ENCODE measurements at places on chromosomes 6 and 20.

GRCh38 chr6:43386492-43386891 is 17.0 kb upstream of the ZNF318 start:
- no peak for ATAC-seq

- no peak for ATAC-seq
These were observed 7.7 kb downstream of the ZHX3 start for GRCh38 chr20:41309817-41310216.

GRCh38 chr6:37860226-37860839 is 40.8 kb downstream of the ZFAND3 start:
- peak; percentile 25 for ATAC-seq

DNA sequence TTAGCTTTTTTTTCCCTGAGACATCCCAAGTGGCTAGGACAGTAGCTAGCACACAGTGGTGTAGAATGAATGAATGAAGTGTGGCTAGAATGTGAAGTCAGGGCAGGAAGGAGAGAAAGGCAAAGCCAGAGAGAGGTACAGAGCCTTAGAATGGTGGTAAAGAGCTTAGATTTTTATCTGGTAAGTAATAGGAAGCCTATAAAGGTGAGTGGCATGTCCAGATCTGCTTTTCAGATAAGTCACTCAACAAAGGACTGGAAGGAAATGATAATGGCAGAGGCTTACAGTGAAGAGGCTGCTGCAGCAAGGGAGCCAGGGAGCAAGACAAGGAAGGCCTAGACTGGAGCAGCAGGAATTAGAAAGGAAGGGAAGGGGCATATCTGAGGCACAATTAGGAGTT is 96.0 kb upstream of the PRDM1 start:
- ATAC-seq, result no peak

DNA sequence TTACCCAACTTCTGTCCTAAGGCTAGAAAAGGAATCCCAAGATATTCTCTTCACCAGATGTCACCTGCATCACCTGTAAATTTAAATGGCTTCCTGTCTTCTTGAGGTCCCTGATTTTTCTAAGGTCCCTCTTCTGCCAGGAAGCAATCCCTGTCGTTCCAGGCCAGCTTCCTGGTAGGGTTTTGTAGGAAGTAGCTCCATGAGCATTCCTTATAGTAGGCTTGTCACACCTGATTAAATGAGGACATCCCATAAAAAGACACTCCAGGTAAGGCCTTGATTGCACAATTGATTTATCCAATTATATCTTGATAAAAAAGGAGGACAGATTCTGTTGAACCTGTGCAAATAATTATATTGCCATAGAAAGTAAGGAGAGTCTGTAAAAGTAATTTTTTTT is 8.7 kb downstream of the RAB44 start:
- ATAC-seq, result no peak

GRCh38 chr6:83113258-83113657 is 45.8 kb downstream of the DOP1A start:
- no peak for ATAC-seq

DNA sequence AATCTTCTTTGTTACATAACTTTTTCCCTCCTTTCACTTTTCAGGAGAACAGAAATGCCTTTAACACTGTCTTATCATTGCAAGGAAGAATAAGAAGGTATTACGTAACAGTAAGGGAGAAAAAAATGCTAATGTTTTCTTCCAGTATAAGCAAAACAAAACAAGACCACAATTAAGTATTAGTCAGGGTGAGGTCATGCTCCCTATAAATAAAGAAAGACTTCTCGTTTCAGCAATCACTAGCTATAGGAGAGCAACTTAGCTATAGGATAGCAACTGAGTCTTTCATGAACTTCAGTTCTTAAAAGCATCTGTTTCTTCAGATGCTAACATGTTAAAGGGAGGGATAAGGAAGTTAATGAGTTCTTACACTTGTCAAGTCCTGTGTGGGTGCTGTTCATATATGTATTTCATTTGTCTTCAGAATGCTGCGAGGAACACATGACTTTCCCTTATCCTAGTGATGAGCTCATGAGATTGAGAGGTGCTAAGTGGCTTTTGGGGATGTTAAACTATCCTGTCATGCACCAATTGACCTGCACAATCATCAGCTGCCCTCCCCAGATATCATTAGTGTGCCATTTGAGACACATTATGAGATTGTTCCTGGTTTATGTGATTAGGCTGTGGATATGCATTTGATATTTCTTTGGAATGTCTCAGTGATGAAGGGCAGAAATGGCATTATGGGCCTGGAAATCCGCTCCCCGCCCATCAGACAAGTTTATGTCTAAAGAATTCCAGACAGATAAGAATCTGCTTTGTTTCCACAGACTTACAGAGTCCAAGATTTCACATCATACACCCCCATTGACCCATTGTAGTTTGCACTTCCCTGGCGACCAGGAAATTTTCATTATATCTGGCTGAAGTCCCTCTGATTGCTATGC is 37.5 kb downstream of the LAMA4 start:
- peak; percentile 19 for ATAC-seq

DNA sequence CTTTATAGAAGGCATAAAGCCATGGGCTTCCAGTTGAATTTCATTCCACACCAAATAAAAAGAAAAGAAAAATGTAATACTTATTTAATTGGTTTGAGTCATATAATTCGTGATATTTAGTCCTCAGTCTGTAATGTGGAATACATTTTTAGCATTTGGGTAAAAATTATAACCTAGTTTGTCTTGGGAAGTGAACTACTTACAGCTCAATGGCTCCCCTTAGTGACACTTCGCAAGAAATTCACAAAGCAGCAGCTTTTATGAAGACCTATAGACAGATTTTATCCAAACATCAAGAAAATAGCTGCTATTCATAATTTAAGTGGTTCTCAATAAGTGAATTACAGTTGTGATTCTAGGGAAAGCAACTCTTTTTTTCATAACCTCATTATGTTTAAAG is 72.1 kb downstream of the RSPO3 start:
- no peak for ATAC-seq

DNA sequence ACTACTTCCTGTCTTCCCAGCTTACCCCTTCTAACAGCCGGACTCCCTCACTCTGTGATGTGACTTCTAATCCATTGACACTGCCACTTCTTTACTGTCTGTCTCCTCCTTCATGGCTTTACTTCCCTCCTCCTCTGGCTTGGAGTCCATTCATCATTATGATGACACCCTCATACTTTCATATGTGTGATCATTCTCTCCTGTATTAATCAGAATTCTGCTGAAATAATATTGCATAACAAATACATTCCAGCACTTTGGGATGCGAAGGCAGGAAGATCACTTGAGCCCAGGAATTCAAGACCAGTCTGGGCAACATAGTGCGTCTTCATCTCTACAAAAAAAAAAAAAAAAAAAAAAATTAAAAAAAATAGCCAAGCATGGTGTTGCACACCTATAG is 147.9 kb upstream of the BTBD3 start:
- no peak for ATAC-seq
